ENCODE measurements at places on chromosomes 6 and 20.

- no peak overlapping the region for H3K4me3 ChIP-seq
- H3K27ac ChIP-seq: no peak overlapping the region
- H3K27me3 ChIP-seq: no peaks in the 10 kb centered on the region
- no peak for DNase-seq
- no peaks in the 10 kb centered on the region for H3K36me3 ChIP-seq
These were observed 295.3 kb upstream of the FOXQ1 start for GRCh38 chr6:1016329-1017302.

DNA sequence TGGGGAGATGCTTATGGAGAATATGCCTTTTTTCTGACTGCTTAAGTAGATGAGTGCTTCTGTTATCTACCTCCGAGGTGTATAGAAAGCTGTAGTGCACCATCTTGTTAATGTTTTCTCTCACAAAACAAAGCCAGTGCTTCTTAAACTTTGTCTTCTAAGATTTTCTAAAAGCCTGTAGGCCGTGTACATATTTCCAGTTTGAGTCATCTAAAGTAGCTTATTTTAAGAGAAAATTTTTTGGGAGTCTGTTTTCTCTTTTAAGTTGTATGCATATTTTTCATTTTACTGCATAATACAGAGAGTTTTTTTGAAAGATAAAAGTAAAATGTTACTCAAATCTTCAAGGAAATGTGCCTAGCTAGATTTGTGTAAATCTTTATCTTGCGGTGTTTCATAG is 151.7 kb downstream of the GRIK2 start:
- H3K4me3 ChIP-seq: no peak overlapping the region
- no peak for DNase-seq
- no peaks in the 10 kb centered on the region for H3K4me1 ChIP-seq
- H3K27ac ChIP-seq: no peak overlapping the region
- H3K36me3 ChIP-seq: no peaks in the 10 kb centered on the region

DNA sequence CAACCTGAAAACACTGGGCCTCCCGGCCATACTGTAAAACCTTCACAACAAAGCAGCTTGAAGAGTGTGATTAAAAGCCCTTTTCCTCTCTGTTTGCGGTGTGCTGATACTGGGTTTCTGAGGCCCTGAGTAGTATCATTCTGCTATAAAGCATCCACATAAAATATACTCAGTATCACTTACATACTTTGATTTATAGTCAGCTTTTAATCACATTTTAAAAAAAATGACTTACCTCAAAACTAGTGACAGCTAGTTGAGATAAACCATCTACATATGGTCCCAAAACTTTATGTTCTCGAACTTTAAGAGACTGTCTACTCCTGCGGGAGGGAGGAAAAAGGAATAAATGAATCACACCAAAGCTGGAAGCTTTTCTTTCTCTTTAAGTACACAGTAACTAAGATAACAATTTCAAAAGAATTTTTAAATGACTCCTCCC is 135.7 kb downstream of the KIF13A start:
- no peak overlapping the region for H3K4me3 ChIP-seq
- H3K4me1 ChIP-seq: no peaks in the 10 kb centered on the region
- no peak for DNase-seq
- no peaks in the 10 kb centered on the region for H3K36me3 ChIP-seq
- no peaks in the 10 kb centered on the region for H3K27me3 ChIP-seq

- H3K27ac ChIP-seq: no peak overlapping the region
- no peaks in the 10 kb centered on the region for H3K36me3 ChIP-seq
- no peaks in the 10 kb centered on the region for H3K27me3 ChIP-seq
- DNase-seq: no peak
These were observed 11.9 kb downstream of the CCDC167 start for GRCh38 chr6:37487591-37488380.

- no peaks in the 10 kb centered on the region for H3K27me3 ChIP-seq
- no peak overlapping the region for H3K4me3 ChIP-seq
- peaks cover 16% of the 10 kb centered on the region for H3K36me3 ChIP-seq
These were observed 36.8 kb upstream of the SMIM29 start for GRCh38 chr6:34285448-34286164.

- no peak overlapping the region for H3K27ac ChIP-seq
- DNase-seq: no peak
- H3K4me3 ChIP-seq: no peak overlapping the region
These were observed 65.3 kb downstream of the AIG1 start for GRCh38 chr6:143125864-143126573.

Data from Karpas-422 (cell line).